ENCODE measurements at places on chromosomes 7 and 10.
A peak's percentile ranks its signal among the peaks of the same experiment; 100 is the strongest.

- DNase-seq: no peak
These were observed 91.1 kb downstream of the AHCYL2 start for GRCh38 chr7:129315960-129316359.

GRCh38 chr7:41097501-41097900 lies 605.4 kb downstream of the INHBA start:
- no peak for DNase-seq

DNA sequence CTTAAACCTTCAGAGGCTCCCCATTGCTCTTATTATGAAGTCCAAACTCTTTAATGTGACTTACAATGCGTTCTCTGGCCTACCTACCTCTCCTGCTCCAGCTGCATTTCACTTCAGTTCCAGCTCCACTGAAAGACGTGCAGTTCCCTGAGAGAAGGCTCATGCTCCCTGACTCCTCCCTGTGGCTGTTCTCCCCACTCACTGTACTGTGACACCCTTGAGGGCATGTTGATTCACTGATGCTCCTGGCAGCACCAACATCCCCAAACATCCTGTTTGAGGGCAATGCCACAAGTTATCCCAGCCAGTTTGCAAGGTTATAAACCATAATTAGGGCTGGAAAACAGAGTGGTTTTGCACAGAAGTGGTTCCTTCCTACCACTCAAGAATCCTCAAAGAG lies 111.2 kb downstream of the LSM5 start:
- DNase-seq: no peak

- DNase-seq: no peak
These were observed 94.6 kb downstream of the FAS start for GRCh38 chr10:89085153-89085552.

DNA sequence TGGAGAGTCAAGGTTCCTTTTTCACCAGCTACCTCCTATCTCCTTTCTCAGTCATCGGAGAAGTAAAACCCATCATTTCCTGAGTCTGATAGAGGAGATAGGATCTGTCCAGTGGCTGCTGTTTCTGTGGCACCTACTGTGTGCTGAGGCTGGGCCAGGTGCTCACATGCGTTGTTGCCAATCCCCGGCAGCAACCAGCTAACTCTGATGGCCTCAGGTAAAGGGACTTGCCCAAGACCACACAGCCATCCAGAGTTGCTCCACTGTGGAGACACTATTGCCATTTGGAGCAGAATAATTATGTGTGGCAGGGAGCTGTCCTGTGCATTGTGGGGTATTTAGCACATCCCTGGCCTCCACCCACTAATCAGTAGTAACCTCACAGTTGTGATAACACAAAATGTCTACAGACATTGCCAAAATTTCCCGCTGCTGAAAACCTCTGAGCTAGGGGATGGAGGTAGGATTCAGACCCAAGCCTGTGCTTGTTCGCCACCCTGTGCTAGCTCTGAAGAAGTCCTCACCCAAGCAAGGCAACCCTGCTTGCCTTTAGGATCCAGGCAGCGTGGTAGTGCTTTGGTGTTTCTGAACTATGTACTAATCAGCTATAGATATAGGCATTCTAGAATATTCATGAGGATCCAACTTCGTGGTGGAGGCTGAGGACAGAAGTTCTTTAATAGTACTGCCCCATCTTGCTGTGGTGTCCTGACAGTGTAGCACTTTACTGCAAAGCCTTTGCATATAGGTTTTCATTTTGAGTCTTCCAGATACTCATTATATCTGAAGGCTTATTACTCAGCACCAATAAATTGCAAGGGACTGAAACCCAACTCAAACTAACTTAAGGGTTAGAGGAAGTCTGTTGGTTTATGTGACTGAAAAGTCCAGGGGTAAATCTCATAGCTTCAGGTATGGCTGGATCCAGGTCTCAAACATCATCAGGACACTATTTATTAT lies 164.6 kb downstream of the GRK5 start:
- DNase-seq: no peak

GRCh38 chr7:2670720-2671391 lies 17.1 kb upstream of the AMZ1 start:
- peak; percentile 82 for DNase-seq

DNA sequence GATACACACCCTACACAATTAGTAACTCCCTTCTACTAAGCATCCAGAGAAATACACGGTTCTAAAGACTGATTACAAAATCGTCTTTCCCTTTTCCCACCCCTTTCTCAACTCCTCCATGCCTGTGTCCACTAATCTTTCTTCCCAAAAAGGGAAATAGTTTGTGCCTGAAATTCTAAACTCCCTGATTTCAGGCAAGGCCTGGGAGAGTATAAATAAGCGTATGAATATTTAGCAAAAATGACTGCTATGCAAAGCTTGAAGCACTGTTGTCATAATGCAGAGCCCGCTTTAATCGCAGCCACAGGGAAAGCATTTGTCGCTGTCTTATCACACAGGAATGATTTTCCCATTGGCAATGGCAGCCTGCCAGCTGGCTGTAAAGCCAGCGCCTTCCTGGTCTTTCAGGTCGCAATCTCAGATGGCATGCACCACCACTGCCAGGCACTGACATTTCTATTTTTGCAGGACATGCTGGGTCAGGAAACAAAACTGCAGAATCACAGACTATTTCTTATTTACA lies 142.9 kb upstream of the PCGF5 start:
- no peak for DNase-seq

GRCh38 chr7:98192781-98193457 lies 18.3 kb upstream of the BHLHA15 start:
- DNase-seq: no peak

DNA sequence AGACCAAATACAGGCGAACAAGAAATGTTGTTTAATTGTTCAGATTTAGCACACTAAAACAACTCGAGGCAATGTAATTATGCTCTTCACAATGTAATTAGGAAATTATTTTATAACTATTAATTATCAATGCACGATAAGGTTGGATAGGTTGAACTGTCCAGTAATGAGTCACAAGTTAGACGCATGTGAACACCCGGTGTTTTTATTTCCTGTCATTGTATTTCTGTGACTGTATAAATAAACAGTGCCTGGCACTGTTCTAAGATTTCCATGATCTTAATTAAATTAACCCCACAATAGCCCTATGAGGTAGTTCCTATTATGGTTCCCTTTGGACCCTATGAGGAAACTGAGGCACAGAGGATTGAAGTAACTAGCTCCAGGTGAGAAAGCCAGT lies 26.2 kb downstream of the C10orf105 start:
- DNase-seq: no peak

DNA sequence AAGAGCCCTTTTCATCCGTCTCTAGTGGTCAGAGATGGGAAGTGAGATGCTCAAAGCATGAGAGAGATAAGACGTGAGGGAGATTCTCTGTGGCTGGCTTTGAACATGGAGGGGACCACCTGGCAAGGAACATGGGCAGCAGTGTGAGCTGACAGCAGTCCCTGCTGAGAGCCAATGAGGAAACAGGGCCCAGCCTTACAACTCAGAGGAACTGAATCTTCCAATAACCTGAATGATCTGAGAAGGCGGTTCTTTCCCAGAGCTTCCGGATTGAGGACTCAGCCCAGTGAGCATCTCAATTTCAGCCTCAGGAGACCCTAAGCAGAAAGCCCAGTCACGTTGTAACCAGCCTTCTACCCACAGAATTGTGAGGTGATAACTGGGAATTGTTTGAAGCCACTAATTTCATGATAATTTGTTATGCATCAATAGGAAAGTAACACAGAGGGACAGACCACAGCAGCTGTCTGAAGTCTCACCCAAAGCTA lies 33.9 kb upstream of the IKZF1 start:
- DNase-seq: no peak

GRCh38 chr10:78393094-78393493 lies 359.4 kb downstream of the RPS24 start:
- DNase-seq: no peak

GRCh38 chr10:97106207-97106606 lies 79.6 kb downstream of the SLIT1 start:
- no peak for DNase-seq

GRCh38 chr7:22406715-22407114 lies 49.8 kb upstream of the RAPGEF5 start:
- no peak for DNase-seq

- DNase-seq: no peak
These were observed 317.7 kb downstream of the CAMK1D start for GRCh38 chr10:12667052-12667451.

- DNase-seq: no peak
These were observed 143.0 kb upstream of the HDAC9 start for GRCh38 chr7:18352339-18353255.

DNA sequence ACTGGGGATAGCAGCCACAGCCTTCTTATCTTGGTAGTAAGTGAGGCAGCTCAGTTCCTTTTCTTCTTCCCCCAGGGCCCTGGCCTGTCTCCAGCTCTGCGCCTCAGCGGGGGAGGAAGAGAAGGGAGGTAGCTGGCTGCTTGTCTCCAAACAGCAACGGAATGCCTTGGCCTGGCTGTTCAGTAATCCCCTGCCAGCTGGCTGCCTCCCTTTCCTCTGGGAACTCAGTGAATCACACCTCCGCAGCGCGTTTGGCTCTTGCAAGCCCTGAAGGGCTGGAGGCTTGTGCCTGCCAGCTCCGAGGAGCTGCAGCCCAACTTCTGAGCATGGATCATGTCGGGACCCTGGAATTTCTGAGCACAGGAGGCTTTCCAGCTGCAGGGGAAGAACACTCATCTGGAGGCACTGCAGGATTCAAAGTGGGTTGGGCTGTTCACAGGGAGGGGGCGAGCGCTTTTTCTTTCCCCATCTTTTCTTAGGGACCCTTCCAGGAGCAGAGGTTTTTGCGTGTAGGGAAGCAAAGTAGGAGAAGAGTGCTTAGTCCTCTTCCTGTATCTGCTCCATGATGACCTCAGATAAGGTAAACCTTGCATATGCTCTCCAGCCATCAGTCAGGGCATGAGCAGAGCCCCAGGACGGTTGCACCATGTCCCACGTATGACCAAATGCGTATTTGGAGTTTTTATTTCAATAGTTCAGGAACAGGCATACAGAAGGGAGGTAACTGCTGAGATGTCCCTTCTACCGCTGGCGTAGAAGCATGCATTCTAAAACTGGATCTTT lies 253.2 kb upstream of the INHBA start:
- DNase-seq: no peak

DNA sequence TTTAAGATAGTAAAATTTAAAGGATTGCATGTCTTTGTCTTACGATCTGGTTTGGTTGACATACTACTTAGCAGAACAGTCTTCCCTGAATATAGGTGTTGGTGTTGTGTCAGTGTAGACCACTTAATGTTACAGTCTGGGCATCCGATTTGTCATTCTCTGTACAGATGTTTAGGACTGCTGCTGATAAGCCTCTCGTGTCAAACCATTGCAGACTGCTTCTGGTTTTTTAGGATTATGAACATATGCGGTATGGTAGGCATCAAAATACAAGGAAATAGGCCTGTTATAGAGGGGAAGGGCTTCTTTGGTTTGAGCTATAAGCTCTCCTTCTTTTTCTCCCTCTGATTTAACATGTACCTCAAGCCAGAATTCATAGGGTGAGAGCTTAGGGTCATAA lies 7.4 kb downstream of the CYP3A43 start:
- DNase-seq: no peak

GRCh38 chr10:98265403-98266378 lies 2.3 kb downstream of the LOXL4 start:
- DNase-seq: no peak

GRCh38 chr7:65923316-65923715 lies 50.4 kb downstream of the VKORC1L1 start:
- DNase-seq: no peak

GRCh38 chr10:30839652-30840051 lies 192.0 kb downstream of the ZNF438 start:
- DNase-seq: no peak

DNA sequence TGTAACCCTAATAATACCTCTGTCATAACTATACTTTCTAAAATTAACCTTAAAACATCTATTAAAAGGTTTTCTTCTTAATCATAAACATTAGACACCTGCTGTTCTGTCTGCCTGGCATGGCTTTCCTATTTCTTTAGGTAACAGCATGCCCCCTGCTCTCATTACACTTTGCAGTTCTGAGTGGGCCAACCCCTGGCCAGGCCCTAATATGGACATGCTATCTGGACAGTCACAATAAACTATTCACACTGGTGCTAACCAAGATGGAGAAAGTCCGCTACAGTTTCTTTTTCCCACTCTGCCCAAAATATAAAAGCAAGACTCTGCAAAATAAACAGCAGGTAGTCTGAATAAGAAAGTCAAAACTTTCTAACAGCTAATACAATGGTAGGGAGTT lies 84.0 kb downstream of the ELAPOR2 start:
- no peak for DNase-seq

GRCh38 chr10:118956802-118957442 lies 72.6 kb upstream of the NANOS1 start:
- DNase-seq: no peak

GRCh38 chr7:64951250-64951848 lies 39.5 kb downstream of the ZNF117 start:
- DNase-seq: no peak

All from activated naive CD8-positive, alpha-beta T cell treated with anti-CD3 and anti-CD28 coated beads, Interleukin-2, amount 10 ng/mL, durations not matched to agents 7 days and 5 days (primary cell).